ENCODE measurements at places on chromosomes 16 and 17.

DNA sequence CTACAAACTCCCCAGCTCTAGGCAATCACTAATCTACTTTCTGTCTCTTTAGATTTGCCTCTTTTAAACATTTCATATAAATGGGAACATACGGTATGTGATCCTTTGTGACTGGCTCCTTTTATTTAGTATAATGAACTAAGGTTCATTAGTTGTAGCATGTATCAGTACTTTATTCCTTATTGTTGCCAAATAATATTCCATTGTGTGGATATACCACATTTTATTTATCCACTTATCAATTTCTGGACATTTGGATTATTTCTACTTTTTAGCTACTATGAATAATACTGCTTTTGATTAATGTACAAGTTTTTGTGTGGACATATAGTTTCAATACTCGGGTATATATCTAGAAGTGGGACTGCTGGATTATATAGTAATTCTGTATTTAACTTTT, 7.9 kb downstream of the DDX19B start:
- DNase-seq, result no peak

- peak; percentile 64 for DNase-seq
These were observed 5.5 kb upstream of the CACNG5 start for GRCh38 chr17:66829386-66829864.

- DNase-seq, result no peak
These were observed 59.1 kb downstream of the PRMT7 start for GRCh38 chr16:68369697-68370580.

GRCh38 chr17:4574448-4575045, 9.8 kb upstream of the SMTNL2 start:
- no peak for DNase-seq

DNA sequence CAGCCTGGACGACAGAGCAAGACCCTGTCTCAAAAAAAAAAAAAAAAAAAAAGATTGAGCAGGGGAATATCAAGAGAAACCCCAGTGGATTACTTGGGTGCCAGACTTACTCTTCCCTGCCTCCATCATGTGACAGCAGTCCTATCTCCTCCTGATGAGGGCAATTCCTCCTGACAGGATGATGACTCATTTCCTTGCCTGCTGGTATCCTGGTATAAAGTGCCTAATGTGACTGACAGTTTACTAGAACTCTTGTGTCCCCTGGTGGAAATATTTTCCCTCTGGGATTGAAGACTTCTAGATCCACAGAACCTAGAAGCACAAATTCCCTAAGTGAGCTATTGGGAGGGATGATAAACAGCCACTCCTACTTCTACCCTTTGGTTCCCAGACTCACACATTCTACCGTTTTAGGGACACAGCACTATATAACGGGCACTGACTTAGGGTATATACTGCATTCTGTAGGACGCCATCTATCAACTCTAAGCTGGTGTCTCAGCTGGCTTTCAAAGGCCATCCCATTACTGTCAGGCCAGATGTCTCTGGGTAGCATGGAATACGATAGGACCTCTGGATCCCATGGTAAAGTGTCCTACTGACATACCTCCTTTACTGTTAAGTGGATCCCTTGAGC, 114.6 kb upstream of the MED13 start:
- peak; percentile 22 for DNase-seq

- peak; percentile 52 for DNase-seq
These were observed 28.8 kb upstream of the GINS2 start for GRCh38 chr16:85717393-85718152.

GRCh38 chr17:14768923-14769322, 468.0 kb downstream of the HS3ST3B1 start:
- DNase-seq, result no peak

DNA sequence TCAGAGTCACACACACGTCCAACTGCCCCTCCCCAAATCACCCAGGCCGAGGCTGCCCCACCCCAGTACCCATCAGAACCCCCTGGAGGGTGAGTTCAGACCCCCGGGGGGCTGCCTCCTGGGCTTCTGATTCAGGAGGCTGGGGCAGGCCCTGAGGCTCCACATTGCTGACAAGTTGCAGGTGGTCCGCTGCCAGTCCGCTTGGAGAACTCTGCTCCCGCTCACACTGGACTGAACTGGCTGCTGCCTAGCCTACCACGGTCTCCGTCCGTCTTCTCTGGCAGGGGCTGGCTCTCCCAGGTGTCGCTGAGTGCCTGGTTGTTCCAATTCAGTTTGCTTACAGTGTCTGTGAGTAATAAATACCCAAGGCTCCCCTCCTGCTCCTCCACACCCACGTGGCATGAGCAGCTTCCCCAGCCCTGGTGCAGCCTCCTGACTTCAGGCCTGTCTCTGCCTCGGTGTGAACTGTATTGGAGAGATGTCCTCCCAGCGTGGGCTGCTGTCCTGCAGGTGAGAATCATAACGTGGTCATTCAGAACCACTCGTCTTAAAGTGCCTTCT, 163.4 kb downstream of the LAT start:
- DNase-seq, result no peak

DNA sequence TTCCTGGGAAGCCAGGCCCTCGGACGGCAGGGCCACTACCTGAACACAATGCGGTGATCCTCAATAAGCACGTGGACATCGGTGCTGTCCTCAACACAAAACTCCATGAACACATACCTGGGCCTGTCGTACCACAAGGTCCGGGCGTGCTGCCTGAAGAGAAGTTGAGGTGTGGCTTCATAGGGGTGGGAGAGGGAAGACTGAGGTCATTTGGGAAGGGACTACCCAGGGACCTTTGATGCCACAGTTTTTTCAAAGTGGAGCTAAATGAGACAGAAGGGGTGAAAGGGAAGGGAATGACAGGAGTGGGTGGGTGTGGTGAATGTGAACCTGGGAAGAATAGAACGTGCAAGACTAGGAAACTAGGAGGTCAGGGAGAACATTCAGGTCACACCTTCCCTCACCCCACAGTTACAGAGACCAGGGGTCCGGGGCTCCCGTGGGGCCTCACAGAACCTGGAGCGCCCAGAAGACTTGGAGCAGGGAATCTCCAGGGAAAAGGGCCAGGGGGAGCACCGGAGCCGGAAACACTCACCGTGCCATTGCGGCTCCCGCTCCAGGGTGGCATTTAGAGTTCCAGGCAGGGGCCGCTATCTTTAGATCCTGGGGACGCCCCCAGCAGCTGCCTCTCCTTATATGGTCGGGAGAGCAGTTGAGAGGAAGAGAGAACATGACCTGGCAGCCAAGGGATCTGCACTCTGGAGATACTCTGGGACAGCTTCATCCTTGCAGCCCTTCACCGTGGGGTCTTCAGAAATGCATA, at the start of gene PTGES3L:
Gene PTGES3L, minus strand, starts transcription at position 570 of the 763 bp plus-strand sequence. Its CDS starts 27 bp downstream, at position 543.
- DNase-seq, result peak; percentile 57

DNA sequence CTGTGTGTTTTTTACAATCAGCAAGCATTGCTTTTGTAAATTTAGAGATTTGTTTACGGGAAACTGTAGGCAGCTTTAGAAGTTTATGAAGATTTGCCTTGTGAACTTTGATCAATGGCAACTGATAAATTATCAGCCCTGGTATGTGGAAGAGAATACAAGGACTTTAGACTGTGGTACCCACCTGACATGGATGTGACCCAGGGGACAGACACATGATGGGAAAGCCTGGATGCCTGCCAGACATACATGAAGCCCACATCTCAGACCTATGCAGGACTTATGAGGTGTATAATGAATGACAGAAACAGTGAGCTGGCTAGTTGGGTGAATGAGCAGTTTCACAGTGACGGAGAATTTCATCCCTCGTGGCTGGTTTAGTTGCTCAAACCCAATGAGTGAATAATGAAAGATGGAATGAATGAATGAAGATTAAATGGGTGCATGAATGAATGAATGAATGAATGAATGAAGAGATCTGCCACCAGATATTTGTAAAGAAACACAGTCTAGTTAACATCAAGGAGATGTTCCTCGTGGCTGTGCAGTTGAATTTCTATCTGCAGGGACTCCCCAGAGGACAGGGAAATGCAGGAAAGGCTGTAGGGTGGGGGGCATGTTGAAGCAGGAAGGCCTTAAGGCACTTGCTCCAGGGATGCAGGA, 7.6 kb downstream of the TMEM92 start:
- no peak for DNase-seq

DNA sequence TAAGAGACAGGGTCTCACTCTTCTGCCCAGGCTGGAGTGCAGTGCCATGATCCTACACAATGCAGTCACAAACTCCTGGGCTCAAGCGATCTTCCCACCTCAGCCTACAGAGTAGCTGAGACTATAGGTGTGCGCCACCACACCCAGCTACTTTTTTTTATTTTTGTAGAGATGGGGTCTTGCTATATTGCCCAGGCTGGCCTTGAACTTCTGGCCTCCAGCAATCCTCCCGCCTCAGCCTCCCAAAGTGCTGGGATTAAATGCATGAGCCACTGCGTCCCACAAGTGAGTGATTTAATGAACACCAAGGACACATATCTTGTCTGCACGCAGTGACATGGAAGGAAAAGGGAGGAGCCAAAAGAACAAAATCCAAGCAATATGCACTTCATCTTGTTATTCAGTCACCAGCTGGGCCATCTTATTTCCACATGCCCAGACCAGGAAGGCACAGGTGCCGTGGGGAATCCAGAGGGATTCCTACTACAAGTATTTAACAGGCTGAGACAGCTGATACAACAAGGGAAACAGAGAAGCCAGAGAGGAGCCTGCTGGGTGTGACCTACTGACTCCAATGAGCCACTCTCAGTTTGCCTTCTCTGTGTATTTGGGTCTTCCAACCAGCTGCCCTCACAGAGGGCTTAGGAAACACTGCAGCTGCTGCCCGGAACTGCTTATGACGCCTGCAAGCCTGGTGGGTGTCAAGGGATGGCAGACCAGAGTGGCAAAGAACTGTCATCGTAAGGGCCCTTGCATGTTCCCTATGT, 17.0 kb downstream of the LSM12 start:
- DNase-seq, result no peak

DNA sequence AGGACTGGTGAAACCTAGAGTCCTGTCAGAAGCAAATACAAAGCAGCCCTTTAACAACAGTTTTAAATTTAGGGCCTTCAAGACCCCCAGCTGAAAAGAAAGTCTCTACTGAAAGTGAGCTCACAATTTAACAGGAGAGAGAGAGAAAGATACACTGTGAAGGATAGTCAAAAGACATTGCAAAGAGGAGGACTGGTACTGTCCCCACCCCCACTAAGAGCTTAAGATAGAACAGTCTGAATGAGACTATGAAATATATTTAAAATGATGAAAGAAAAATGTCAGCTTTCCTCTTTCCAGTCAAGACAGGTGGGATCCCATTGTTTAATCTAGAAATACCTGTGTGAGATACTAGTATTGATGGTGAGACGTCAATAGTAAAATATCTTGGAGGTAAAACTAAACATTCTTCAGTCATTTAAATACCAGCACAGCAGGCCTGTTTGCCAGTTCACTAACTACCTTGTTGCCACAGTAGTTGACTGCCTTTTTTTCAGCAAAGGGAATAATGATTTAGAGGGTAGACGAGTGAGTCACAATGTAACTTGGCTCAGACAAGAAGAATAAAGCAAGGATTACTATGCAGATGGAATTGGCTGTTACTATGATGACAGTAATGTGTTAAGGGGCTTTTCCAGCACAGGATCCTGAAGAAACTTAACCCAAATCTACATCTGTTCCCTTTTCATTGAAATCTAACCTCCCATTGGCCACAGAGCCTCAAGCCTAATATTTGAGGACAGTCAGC, 47.2 kb upstream of the RASL10B start:
- peak; percentile 71 for DNase-seq

GRCh38 chr17:77957235-77957856, 1.2 kb upstream of the TNRC6C start:
- no peak for DNase-seq

- no peak for DNase-seq
These were observed 102.8 kb downstream of the SSH2 start for GRCh38 chr17:29827179-29827578.

DNA sequence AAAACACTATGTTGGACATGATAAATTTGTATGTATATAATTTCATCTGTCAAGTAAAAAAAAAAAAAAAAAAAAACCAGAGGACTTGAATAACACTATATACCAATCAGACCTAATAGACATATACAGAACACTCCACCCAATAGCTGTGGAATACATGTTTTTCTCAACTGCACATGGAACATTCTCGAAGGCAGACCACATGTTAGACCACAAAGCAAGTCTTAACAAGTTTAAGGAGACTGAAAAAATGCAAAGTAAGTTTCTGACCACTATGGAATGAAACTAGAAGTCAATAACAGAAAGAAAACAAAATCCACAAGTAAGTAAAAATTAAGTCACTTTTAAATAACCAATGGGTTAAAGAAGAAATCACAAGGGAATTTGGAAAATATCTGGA, 8.4 kb upstream of the CNTNAP4 start:
- DNase-seq, result peak; percentile 1

All from fibroblast of upper back skin (primary cell).